ENCODE measurements at places on chromosomes 12 and 14.
A peak's percentile ranks its signal among the peaks of the same experiment; 100 is the strongest.

- no peak for DNase-seq
These were observed 139.5 kb upstream of the SYT1 start for GRCh38 chr12:78725033-78725432.

DNA sequence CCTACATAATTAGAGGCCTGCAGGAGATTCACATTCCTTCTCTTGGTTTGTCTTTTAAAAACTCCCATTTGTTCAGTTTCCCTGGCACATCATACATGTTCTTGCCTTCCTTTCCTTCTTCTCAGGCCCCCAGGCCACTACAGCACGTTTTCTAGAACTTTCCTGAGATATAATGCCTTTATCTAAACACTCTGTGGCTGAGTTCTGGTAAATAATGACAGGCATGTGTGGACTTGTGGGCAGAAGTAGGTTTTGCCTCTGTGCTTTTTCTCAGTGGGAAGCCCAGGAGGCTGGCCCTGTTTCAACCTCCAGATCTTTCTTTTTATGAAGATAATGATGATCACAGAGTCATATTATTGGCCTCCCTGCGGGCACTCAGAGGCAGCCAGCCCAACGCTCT is 117.2 kb downstream of the TMX1 start:
- no peak for DNase-seq

DNA sequence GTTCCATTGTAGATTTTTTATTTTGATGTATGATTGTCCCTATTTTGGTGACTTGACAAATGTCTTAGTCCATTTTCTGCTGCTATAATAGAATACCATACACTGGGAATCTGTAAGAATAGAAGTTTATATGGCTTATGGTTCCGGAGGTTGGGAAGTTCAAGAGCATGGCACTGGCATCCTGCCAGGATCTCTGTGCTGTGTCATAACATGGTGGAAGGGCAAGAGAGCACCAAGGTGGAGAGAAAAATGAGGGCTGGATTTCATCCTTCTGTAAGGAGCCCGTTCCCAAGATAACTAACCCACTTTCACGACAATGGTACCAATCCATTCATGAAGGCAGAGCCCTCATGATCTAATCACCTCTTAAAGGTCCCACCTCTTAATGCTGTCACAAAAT is 176.7 kb downstream of the TMEM132D start:
- DNase-seq = no peak

GRCh38 chr12:80598004-80598606 is 109.3 kb upstream of the MYF6 start:
- DNase-seq = peak; percentile 15

- no peak for DNase-seq
These were observed 15.8 kb downstream of the NID2 start for GRCh38 chr14:52053044-52053443.

- no peak for DNase-seq
These were observed 67.7 kb upstream of the ARHGAP5 start for GRCh38 chr14:32009221-32009975.

- no peak for DNase-seq
These were observed 69.3 kb downstream of the MNAT1 start for GRCh38 chr14:60803871-60804270.

DNA sequence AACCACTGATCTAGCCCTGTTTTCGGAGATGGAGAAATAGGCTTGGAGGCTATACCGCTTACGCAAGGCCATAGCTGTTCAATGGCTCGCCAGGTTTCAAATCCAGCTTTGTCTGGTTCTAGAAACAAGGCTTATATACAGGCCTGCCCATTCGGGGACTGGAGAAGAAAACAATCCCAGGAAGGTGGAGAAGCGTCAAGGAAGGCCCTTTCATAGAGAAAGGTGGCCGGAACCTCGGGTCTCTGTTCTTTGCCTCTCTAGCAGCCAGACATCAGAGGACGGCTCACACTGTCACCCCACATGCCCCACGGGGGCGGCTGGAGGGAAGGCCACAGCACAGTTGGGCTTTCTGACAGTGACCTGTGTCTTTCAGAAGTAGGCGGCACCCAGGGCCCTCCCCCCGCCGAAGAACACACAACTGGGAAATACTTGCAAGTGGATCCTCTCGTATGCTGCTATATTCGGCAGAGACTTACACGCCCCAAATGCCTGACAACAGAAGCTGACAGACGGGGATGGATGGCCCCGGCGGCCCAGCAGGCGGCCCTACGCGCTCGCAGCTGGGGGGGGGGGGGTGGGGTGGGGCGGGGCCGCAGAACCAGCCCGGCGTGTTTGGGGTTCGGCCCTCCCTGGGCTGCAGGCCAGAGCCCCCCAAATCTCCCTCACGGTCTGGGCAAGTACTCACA is 4.5 kb upstream of the SETD1B start:
- DNase-seq = peak; percentile 84

- DNase-seq = peak; percentile 86
These were observed at the start of gene PGF for GRCh38 chr14:74955229-74956026. PGF (minus strand) TSS chr14:74955597; CDS start chr14:74955242, 355 bp downstream.

DNA sequence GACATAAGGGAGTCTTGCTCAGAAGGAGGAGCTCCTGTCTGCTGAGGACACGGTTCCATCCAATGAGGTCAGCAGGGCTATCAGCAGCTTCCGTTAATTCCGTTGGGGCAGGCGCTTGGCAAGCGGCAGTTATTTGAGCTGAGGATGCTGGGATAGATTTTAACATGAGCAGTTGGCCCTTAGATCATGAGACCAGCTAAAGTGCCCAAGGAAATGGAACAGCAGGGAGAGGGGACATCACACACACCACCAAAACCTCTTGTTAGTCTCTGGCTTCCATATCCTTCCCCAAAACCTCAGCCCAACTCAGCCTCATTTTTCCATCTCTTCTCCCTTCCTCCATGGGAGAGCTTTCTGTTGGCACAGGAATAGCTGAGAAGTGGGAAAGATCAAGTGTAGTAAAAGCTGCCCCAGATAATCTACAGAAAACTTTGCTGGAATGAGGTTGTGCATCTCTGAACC is 138.7 kb upstream of the PZP start:
- DNase-seq = no peak

- DNase-seq = no peak
These were observed 8.3 kb upstream of the GNS start for GRCh38 chr12:64767495-64767894.

Measured in AG08396 (cell line).